ENCODE measurements at places on chromosomes 11 and 22.
A peak's percentile ranks its signal among the peaks of the same experiment; 100 is the strongest.

GRCh38 chr11:124748481-124749343 lies 3.3 kb downstream of the VSIG2 start:
- no peak for DNase-seq

DNA sequence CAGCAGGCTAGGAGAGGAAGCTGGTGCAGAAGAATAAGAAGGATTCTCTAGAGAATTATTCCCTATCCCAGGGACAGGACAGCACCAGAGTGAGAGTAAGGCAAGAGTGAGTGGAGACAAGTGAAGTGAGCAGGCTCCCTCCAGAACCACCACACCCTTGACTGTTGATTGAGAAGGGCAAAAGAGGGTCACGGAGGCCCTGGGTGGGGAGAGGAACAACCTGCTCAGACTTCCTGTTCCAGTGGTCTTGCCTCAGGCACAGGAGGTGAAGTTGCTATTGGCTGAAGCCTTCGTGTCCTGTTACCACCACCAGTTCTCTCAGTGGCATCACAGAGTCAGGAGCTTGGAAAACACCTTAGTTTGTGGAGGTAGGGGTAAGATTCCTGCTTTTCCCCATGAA lies 51.7 kb upstream of the CCDC89 start:
- no peak for DNase-seq

DNA sequence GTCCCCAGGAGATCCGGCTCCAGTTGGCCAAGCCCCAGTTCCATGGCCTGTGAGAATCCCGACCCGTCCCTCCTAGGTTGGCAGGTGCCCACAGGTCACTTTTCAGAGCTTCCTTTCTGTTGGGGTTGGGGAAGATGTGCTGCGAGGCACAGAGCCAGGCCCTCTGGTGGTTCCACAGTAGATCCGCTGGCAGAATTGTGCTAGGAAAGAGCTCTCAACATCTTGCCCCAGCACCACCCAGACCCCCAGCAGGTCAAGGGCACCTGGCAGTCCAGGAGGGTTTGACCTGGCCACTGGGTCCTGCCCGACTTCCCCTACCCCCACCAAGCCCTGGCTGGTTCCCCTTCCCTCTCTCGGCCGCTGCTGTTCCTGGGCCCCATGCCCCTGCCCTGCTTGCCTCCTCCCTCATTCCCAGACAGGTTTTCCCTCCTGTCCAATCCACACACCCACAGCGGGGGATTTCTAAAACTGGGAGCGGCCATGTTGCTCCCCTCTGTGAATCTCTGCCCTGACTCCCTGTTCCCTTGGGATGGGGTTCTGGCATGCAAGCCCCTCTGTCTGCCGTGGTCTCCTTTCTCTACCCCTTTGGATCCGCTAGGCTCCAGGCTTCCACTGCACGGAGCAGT lies 26.2 kb upstream of the GCAT start:
- DNase-seq, result no peak

GRCh38 chr11:86811637-86812321 lies 11.4 kb downstream of the PRSS23 start:
- DNase-seq, result no peak

DNA sequence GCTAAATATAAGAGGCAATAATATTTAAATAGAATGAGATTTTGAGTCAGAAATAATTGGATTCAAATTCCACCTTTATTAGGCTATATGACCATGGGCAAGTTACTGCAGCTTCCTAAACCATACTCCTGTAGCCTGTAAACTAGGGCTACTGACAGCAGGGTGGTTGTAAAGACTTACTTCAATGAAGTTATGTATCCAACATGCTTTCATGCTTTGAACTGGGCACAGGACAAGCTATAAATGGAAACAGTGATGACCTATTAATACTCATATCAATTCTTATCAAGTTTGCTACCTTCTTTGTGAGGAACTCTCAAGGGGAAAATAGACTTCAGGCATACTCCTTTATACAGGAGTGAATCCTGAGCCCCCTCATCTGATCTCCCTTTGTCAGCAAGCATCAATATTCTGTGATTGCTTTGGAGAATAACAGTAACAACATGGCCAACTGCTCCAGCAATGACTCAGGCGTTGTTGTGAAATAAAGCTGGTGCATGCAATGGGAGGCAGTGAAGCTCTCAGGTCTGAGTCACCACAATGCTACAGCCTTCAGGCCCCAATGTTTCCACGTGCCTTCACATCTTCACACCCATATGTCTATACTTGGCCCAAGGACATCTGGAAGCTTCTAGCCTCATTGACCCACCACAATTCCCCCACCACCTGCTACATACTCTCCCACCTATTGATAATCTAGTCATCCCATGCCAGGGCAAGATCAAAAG lies 102.5 kb downstream of the KCNA4 start:
- no peak for DNase-seq

DNA sequence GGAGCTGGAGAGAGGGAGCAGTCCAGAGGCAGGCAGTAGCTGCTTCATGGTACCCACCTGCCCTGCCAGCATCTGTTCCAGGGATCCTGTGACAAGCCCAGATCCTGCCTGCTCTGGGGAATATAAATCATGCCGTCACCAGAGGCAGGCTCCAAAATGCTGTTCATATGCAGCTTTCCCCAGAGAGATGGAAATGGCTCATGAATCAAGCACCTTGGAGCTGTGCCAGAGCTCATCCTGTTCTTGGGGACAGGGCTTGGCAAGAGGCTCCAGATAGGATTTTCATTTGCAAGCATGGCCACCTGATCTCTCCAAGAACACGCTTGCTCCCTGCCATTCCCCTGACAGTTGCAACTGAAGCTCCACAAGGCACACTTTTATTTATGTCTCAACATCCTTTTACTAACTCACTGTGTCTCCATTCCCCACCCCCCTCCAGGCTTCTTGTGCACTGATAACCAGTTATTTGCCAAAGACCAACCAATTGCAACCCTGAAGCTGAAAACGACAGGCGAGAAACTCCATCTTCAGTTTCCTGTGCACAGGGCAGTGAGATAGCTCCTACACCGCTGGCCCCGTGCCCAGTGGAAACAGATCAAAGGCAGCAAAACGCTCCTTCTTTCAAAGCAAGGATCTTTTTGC lies 115.8 kb upstream of the PITPNB start:
- peak; percentile 85 for DNase-seq

DNA sequence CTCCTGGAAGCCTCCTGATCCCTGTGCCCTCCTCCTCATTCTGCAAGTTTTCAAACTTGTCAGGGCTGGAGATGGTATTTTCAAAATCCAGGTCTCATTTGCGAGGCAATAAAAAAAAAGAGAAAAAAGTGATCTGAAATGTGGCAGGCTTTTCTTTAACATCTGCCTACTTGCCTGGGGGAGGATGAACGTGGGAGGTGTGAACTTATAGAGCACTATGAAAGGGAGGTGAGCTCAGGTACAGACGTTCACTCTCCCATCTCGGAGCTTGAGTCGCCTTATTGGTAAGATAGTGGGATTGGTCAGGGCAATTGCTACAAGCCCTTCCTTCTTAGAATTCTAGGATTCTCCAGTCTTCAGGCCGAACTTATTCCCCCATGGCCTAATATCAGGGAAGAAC lies 104.8 kb upstream of the CADM1 start:
- no peak for DNase-seq

DNA sequence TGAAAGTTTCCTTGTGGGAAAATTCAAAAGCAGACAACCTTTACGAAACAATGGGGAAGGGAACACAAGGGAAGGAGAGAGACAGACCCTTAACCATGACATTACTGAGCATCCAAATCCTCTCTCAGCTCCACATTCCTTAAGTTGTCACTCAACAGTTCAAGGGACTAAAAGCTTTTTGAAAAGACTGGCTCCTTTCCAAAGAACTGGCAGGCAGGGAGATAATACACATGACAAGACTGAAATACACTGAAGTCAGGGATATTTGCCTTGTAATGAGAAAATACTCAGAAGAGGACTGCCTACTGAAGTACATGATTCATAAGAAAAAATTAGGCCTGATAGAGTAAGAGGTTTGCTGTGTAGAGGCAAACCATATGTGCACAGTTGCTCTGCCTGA lies 69.1 kb downstream of the SMCO4 start:
- DNase-seq, result peak; percentile 14

GRCh38 chr11:119797736-119798135 lies 68.7 kb upstream of the NECTIN1 start:
- no peak for DNase-seq

DNA sequence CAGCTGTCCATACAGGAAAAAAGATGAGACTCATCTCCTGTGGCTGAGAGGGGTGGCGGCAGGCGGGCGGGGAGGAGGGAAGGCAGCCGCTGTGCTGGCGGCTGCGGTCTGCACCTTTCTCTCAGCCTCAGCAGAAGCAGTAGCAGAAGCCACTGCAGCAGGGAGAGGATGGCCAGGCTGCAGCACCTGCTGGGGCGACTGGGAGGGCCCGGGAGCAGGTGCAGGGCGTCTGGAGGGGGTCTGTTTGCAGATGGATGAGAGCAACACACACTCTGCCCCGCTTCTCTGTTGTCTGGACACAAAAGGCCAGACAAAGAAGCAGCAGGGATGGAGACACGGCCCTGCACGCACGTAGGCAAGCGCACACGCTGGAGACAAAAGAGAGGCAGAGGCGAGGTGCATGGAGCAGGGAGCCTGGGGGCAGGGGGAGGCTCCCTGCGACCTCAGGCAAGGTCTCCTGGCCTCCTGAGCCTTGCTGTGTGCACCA lies 9.3 kb upstream of the MIAT start:
- peak; percentile 52 for DNase-seq

- DNase-seq, result peak; percentile 77
Measured at GRCh38 chr11:100719809-100720221, 32.7 kb downstream of the ARHGAP42 start.

DNA sequence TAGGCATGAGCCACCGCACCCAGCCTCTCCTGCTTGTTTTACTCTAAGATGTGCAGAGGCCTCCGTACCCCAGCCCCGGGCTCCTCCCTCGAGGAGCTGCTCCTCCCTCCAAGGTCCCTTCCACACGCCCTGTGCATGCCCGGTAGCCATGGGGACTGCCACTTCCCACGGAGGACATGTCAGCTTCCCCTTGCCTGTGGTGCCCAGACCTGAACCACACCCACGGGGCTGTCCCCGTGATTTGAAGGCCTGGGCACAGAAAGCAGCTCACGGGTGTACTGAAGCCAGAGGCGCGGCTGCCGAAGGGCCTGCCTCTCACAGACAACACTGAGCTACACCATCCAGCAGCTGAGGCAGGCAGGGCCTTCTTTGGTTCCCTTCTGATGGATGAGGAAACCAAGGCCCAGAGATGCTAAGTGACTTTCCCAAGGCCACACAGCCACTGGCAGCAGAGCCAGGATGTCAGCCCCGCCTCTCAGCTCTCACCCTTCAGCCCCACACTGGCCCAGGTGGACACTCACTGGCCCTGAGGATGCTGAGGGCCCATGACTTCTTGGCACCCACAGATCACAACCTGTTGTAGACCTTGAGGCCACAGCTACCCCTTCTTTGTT lies 7.3 kb downstream of the INS start:
- DNase-seq, result no peak

DNA sequence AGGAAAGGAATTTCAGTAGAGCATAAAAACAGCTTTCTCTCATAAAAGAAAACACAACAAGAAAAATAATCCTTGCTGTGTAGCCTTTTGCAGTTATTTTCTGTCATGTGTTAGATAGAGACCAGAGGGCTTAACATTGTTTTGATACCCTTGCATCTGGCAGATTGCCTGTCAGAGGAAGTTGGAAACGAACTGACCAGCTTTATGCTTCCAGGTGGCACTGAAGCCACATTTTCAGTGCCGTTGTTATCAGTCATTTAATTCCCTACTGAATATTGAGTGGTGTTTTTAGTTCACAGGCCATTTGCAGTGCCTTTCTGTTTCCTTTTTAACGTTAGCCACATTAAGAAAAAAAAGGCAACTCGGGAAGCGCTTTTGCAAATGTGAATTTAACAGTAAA lies 21.5 kb upstream of the RAG2 start:
- DNase-seq, result no peak

GRCh38 chr11:726278-727220 lies 20.5 kb downstream of the EPS8L2 start:
- DNase-seq, result peak; percentile 46

DNA sequence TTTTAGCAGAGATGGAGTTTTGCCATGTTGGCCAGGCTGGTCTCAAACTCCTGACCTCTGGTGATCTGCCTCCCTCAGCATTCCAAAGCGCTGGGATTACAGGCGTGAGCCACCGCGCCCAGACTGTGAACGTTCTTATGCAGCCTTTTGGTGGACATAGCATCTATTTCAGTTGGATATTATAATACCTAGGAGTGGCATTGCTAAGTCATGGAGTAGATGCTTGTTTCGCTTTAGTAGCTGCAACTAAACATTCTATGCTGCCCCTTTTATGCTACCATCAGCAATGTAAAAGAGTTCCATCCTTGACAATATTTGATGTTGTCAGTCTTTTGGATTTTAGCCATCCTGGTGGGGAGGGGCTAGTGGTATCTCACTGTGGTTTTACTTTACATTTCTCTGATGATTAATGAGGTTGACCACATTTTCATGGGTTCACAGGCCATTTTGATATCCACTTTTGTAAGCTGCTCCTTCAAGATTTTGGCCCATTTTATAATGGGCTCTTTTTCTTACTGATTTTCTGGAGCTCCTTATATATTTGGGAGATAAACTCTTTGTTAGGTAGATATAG lies 16.5 kb upstream of the APOBEC3A start:
- no peak for DNase-seq

DNA sequence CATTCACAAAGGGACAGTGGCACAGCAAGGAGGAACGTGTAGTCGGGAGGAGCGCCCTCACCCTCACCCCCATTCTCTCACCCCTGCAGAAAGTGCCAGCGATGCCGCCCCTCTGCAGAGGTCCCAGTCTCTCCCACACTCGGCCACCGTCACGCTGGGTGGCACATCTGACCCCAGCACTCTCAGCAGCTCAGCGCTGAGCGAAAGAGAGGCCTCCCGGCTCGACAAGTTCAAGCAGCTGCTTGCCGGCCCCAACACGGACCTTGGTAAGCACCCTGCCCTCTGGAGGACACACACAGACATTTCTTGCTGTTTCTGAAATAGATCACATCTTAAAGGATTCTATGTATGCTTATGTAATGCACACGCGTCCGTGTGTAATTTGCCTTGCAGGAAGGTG lies 34.9 kb downstream of the TBC1D22A start:
- DNase-seq, result no peak
